ENCODE measurements at places on chromosomes 3 and 15. TPM values are rescaled to one million over a fixed set of nuclear protein-coding genes. Genes with fewer than 3 reads are reported as not detected.

The CCDC9B gene
- total RNA-seq, result 13.0 TPM

The GPR171 gene
- 3.6 TPM for total RNA-seq

The SLC24A5 gene
- total RNA-seq, result 12.3 TPM

The ALG1L2 gene
- total RNA-seq, result not detected

The ZNF148 gene
- 39.0 TPM for total RNA-seq

The SLC28A1 gene
- 0.72 TPM for total RNA-seq

The PATL2 gene
- total RNA-seq, result 0.72 TPM

- DNase-seq, result no peak
These were observed 347.4 kb downstream of the NLGN1 start for GRCh38 chr3:173744895-173745294.

- no peak for DNase-seq
These were observed 20.7 kb upstream of the FBXL22 start for GRCh38 chr15:63576441-63576840.

- no peak for DNase-seq
These were observed 32.1 kb upstream of the TJP1 start for GRCh38 chr15:29854413-29854812.

DNA sequence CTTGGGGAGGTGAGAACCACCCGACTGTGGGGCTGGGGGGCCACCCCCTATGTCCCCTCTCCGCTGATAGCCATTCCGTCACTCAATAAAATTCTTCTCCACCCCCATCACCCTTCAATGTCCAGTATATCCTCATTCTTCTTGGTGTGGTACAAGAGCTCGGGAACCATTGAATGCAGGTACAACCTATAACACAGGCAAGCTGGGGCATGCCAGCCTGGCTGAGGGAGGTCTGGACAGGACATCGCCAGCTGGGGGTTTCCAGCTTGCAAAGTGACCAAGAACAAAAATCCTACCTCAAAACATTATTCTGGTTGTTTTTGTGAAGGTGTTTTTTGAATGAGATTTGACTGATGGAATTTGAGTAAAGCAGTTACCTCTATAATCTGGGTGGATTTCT lies 19.6 kb upstream of the BDH1 start:
- DNase-seq, result no peak

- peak; percentile 31 for DNase-seq
These were observed 1.0 kb downstream of the PRKCD start for GRCh38 chr3:53161820-53162671.

- no peak for DNase-seq
These were observed 55.1 kb upstream of the ZBTB38 start for GRCh38 chr3:141313093-141313683.

Measured in umbilical cord (tissue), 2 donors.